ENCODE measurements at places on chromosomes 3 and 15.

DNA sequence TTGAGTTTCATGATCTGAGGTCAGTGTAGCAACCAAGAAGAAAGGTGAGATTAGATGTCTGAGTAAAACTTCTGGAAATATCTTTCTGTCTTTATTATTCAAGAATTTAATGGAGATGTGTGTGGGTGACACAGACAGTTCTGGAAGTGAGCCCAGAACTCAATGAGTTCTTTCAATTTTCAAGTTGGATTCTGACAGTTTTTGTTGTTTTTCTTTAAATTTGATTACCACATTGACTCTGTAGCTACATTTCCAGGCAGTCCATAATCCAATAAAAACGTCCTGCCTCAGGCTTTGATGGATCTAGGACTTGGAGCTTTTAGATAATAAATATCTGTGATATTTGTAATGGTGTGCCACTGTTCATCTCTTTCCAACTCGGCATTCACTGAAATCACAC, 3.9 kb upstream of the PARP14 start:
- no peak for DNase-seq

DNA sequence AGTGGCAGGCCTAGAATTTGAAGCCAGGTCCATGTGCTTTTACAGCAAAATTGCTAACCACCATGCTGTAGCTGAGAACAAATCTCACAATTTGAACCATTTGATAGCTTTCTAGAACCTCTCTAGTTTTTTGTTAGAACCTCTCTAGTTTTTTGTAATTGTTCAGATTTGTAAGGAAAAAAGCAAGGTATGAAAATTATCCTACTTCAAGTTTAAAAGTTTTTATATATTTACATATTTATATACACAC, 9.8 kb downstream of the GXYLT2 start:
- DNase-seq = no peak

GRCh38 chr3:64844558-64844957, 156.8 kb upstream of the ADAMTS9 start:
- no peak for DNase-seq

DNA sequence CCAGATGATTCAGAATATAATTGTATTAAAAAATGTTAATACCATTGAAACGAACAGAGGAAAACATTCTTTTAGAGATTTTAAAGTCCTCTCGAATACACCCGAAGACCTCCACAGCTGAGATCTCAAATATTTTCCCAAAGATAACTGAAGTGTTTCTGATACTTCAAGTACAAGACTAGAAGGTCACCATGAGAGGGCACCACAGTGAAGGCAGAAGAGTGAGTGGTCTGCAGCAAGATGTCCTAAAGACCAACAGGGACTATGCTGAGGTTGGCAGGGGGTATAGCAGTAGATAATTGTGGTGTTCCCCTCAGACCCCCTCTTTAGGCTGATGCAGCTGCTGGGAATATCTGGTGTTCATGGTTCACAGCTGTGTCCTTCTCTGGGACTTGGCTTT, 156.5 kb downstream of the PDCD6IP start:
- peak; percentile 12 for DNase-seq

- no peak for DNase-seq
Measured at GRCh38 chr15:98445315-98445714, 203.0 kb upstream of the IGF1R start.

- DNase-seq = no peak
Measured at GRCh38 chr15:90681480-90681879, 35.7 kb upstream of the BLM start.

GRCh38 chr15:33445984-33446383, 135.2 kb downstream of the RYR3 start:
- no peak for DNase-seq

DNA sequence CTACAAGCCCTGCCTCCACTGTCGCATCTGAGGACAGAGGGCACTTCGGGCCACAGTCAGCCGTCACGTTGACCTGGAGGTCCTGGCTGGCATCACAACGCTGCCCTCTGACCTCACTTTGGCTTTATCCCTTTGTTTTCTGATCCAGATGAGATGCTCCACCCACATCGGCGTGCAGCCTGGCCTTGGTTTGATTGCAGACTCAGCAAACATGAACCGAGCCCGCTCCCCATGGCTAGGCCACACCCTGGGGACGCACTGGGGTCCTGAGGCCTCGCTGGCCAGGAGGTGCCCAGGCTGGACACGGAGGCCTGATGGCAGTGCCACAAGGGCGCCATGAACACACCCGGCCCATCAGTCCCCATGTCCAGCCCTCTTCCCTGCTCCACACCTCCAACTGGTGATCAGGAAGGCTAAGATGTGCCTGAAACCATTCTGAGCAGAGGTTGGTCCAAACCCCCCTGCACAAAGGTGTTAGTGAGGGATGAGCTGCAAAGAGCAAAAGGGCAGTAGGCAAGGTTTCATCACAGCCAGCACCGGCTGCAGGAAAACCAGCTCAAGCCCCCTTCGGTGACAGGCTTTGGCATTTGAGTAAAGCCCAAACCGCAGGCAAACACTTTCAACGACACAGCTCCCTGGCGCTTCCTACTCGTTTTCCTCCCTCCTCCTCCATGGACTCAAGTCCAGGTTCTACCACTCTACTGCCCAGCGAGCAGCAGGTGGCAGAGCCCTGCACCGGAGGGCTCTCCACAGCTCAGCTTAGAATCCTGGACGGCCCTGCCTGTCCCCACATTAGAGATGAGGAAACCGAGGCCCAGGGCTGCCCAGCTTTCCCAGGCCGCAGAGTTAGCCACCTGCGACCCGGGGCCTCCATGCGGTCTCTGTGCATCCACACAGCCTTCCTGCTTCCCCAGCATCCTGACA, 165.8 kb downstream of the NUP210 start:
- no peak for DNase-seq

DNA sequence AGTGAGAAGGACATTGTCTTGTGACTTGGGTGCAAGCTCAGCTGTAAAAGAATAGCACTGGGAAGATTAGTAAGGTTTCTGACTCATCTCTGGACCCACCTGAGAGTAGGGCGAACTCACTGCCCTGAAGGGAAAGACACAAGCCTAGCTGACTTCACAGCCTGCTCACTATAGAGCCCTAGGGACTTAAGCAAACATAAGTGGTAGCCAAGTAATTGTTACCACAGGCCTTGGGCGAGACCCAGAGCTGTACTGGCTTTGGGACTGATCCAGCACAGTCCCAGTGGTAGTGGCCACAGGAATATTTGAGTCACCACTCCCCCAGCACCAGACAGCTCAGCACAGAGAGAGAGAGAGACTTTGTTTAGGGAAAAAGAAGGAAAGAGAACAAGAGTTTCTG, 429.9 kb downstream of the TBL1XR1 start:
- DNase-seq = no peak

GRCh38 chr15:67836955-67837354, 2.9 kb downstream of the RNU6-1 start:
- DNase-seq = no peak

DNA sequence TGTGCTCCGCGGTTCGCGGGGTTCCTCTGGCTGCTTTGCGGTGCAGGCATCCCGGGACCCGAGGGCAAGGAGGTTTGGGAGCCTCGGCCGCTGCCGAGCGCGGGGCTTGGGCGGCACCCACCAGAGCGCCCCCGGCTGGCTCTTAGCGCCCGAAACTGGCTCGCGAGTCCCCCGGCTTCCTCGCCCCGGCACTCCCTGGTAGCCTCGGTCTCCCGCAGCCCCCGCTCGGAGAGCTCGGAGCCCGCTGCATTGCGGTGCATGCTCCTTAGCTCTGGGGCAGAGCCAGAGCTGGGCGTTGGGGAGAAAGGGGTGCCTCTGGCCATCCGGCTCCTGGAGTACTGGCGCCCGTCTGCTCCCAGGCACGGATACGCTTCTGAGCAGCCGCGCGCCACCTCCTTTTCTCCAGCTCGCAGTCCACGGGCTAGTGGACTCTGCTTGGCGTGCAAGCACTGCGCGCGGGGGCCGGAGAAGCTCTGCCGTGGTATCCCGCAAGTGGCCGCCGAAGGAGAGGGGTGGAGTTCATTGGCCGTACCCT, 753 bp downstream of the EPHB1 start:
- DNase-seq = no peak

- DNase-seq = no peak
Measured at GRCh38 chr3:46261926-46262594, 19.8 kb downstream of the CCR3 start.

DNA sequence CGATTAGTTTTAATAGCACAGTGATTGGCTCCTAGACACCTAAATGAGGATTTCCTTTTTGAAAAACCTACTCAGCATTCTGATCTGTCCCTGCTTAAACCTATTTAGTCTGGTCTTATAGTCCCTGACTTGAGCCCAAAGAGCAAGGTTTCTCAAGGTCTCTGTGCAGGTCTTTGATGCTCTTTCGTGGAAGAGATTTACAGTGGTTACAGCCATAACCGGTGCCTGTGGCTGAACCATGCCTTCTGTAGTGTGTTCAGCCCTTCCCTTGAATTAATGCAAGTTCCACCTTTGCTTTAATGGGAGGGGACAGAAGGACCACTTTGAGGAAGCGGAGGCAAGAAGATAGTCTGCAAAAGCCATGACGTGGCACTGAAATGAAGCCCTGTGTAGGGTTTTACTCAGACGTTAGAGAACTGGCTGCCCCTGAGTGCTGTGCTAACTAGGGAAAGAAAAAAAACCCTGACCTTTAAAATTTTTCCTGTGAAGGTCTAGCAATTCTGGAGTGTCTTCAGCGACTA, 43.0 kb downstream of the ZBTB38 start:
- DNase-seq = peak; percentile 59

All from activated naive CD4-positive, alpha-beta T cell treated with anti-CD3 and anti-CD28 coated beads for 36 hours (primary cell).